CD8-positive, alpha-beta memory T cell (primary cell): ENCODE measurements at places on chromosomes 2 and 18. TPM values are rescaled to one million over a fixed set of nuclear protein-coding genes. Genes with fewer than 3 reads are reported as not detected.
A peak's percentile ranks its signal among the peaks of the same experiment; 100 is the strongest.

GRCh38 chr2:191443446-191443845, 198.2 kb downstream of the MYO1B start:
- no peak overlapping the region for H3K27ac ChIP-seq
- H3K36me3 ChIP-seq, result no peaks in the 10 kb centered on the region
- H3K4me1 ChIP-seq, result no peaks in the 10 kb centered on the region
- no peak overlapping the region for H3K4me3 ChIP-seq
- H3K27me3 ChIP-seq, result no peaks in the 10 kb centered on the region

GRCh38 chr2:224083638-224084037, 44.6 kb upstream of the SERPINE2 start:
- no peaks in the 10 kb centered on the region for H3K4me1 ChIP-seq
- no peak for DNase-seq
- H3K27ac ChIP-seq, result no peak overlapping the region

- H3K4me3 ChIP-seq, result no peak overlapping the region
- H3K27ac ChIP-seq, result no peak overlapping the region
- peak; percentile 16 for DNase-seq
Measured at GRCh38 chr2:217993817-217994463, 8.9 kb downstream of the TNS1 start.

DNA sequence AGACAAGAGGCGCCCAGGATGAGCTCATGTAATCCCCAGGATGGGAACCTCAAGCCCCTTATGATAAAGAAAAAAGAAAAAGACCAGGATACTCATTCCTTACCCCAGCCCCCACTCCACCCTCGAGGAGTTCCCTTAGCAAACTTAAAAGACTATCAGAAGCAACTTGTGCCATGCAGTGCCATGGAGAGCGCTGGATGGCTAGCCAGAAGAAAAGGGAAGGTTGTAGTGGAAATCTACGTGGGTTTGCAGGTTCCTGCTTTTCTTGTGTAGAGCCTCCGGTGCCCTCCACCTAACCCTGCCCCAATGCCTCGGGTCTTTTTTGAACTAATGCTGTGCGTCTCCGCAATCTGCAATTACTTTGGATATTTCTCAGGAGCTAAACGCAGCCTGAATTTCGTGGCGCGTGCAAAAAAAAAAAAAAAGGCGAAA, 16.2 kb upstream of the BCL11A start:
- H3K36me3 ChIP-seq, result no peaks in the 10 kb centered on the region
- peaks cover 39% of the 10 kb centered on the region for H3K27me3 ChIP-seq
- H3K4me3 ChIP-seq, result peak overlapping the region; percentile 17
- H3K27ac ChIP-seq, result no peak overlapping the region
- H3K4me1 ChIP-seq, result peaks cover 11% of the 10 kb centered on the region

DNA sequence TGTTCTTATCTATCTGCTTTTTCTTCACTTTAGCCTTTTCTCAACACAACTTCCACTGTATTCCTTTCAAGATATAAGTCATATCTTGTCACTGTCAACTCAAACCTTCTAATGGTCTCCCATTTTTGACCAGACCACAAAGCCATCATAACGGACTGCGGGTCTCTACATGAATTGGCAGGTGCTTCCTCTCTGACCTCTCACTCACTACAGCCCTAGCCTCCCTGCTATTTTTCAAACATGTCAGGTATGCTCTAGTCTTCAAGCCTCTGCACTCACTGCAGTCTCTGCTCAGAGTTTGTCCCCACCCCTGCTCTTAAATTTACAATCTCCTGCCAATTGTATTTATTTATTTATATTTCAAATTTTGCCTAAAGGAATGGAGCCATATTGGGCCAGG, 858.1 kb downstream of the TRIB2 start:
- H3K27me3 ChIP-seq, result no peaks in the 10 kb centered on the region
- DNase-seq, result no peak

- no peak overlapping the region for H3K27ac ChIP-seq
- H3K4me3 ChIP-seq, result no peak overlapping the region
- H3K4me1 ChIP-seq, result no peaks in the 10 kb centered on the region
- no peaks in the 10 kb centered on the region for H3K36me3 ChIP-seq
- no peak for DNase-seq
Measured at GRCh38 chr2:142052220-142052863, 78.5 kb downstream of the LRP1B start.

Gene KIAA2012
- not detected for total RNA-seq
